ENCODE measurements at places on chromosomes 4 and X. TPM values are rescaled to one million over a fixed set of nuclear protein-coding genes. Genes with fewer than 3 reads are reported as not detected.

Gene ENPP6
- total RNA-seq: not detected

Gene CNKSR2
- total RNA-seq: not detected

Gene PPP2R2C
- total RNA-seq: not detected

DNA sequence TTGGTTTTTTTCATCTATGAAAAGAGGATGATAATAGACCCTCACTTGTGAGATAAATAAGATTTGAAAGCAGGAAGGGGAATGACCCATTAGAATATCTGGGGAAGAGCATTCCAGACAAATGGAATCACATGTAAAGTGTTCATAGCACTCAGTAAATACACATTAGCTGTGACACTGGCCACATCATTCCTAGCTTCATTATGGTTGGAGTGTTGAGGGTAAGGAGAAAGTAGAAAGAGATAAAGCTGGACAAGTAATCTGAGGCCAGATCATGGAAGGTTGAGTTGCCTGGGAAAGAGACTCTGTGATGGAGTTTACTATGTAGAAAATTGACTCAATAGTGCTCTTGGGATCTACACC, 6.9 kb upstream of the PGRMC1 start:
- no peak for DNase-seq

- DNase-seq: peak; percentile 72
Measured at GRCh38 chr4:110195561-110196205, 2.7 kb downstream of the ELOVL6 start.

DNA sequence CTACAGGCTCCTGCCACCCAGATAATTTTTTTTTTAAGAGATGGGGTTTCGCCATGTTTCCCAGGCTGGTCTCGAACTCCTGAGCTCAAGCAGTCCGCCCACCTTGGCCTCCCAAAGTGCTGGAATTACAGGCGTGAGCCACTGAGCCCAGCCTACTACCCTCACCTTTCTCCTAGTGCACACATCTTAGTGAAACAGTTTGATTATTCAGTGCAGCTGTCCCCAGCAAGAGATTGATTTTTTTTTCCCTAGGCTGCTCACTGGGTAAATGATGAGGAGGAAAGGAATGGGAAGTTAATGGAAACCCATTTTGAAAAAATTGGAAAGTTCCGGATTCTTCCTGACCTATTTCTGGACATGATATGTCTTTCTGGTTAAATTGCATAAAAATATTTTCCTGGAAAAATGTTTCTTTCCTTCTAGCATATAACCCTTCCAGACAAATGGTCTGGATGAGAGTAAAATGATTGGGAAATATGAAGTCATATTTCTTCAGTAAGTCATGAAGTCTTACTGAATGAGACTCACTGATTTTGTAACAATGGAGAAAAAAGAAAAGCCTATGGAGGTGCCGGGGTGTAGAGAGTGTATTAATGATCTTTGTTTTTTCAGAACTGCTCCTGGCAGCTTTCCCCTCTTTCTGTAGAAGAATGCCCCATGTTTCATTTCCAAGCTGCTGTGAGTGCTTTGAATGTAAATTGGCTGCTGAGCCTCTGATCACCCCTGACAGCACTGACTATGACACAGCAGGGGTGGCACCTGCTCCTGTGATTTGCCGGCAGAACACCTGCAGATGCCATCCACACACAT, 19.5 kb upstream of the ZNF41 start:
- no peak for DNase-seq
